CD4-positive, alpha-beta T cell treated with Interleukin-17A for 4 hours (primary cell): ENCODE measurements at places on chromosomes 11 and 22.

DNA sequence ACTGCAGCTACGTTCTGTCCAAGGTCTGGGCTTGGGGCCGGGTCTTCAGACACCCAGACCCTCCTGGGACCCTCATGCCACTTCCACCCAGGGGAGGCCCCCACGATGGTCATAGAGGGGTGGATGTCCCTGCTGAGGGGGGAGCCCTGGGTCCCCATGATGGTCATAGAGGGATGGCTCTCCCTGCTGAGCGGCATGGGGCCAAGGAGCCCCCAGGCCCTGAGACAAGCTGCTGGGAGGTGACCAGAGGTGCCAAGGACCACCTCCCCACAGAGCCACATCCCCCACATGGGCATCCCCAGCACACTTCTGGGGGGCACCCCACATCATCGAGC, 7.2 kb downstream of the MUC5B start:
- DNase-seq: no peak

DNA sequence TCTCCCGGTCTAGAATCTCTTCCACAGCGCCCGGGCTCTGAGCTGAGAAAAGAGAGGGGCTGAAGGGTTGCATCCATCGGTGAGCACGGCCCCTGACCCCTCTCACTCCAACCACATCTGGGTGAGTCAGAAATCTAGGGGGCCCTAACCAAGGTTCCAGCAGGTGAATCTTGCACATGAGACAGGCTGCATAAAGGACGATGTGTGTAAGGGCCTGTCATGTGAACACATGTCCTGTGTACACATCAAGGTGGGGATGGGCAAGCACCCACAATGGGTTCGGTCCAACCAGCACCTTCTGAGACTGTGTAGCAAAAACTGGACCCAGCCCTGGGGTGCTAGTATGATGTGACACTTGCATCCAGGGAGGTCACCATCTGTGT, 1.2 kb downstream of the BET1L start:
- DNase-seq: no peak

GRCh38 chr22:37533995-37534394, 14.8 kb upstream of the CARD10 start:
- no peak for DNase-seq

DNA sequence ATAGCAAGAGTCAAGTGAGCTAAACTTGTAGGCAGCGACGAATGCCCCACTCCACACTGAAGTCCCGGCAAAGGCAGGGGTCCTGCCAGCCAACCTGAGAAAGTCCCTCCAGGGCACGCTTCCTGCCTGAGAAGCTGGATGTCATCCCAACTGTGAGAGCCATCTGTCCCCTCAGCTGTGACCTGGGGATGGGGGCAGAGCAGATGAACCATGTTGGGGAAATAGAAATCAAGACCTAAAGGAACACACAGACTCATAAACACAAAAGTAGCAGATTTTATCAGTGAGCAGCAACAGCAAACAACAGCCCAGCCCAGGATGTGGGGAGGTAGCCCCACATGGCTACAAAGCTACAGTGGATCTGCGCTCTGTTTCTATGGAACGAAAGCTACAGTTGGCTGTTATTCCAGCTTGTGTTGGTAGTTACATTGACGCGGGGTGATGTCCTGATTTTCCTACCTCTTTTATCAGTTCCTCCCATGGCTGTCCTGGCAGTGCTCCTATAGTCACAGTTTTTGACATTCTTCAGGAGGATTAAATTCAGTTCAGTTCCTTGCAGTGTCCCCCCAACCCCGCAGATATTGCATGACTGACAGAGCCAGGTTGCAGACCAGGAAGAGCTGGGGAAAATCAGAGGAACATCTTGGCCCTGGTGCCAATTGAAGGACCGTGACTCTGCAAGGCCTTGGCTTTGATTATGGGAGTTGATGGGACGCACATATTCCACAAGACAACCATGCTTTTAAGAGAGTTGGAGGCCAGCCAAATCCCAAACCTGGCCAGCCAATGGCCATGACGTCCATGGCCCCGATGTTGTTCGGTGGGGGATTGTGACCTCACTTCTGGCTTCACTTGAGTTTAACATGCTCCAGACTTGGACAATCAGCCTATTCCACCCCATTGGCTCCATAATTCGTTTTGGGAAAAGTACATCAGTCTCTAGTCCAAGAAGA, 14.6 kb downstream of the MRGPRD start:
- DNase-seq: peak; percentile 33

- DNase-seq: peak; percentile 77
These were observed 18.4 kb downstream of the TUB start for GRCh38 chr11:8099291-8099899.

GRCh38 chr22:50702261-50702671, 29.6 kb downstream of the SHANK3 start:
- no peak for DNase-seq

DNA sequence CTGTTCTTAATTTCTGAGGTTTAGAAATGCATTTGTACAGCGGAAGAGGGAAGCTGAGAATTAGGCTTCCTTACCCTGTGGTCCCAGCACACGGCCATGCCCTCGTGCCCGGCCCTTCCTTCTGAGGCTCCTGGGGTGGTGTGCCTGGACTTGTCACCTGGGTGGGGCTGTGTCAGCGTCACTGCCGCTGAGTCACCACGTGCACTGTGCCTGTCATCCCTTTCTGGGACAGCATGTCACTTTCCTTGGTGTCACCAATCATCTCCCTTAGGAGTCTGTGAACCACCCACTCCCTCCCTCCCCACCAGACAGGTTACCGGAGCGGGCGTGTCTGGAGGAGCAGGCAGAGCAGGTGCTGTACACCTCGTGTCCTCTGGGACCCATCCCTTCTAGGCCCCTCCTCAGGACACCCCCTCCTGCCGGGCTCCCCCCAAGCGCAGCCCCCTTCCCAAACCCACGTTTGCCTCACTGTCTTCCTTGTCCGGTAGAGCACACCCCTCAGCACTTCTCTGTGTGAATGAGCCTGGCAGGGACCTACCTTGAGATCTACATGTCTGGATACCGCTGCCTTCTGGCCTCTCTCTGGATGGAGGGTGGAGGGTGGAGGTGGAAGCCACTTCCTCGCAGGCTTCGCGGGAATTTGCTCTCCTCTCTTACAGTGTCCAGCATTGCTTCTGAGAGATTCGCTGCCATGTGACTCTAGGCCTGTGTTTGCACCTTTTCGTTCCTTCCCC, 367.6 kb downstream of the TBC1D22A start:
- no peak for DNase-seq

- DNase-seq: no peak
These were observed 1.7 kb downstream of the PICALM start for GRCh38 chr11:86067009-86067850.

DNA sequence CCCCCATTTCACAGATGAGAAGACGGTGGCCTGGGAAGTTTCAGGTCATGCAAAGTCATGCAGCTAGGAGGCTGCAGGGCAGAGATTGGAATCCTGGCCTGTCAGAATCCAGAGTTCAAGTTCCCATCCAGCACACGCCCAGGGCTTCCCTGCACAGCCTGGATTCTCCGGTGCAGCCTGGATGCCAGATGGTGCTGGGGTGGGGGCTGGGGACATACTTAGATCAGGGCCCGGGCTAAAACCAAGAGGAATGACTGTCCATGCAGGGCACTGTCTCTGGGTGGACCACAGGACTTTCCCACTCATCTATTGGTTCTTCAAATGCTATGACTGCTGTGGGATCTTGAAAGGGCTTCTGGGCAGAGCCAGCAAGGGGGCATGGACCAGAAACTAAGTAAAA, 24.6 kb downstream of the LMO1 start:
- no peak for DNase-seq

DNA sequence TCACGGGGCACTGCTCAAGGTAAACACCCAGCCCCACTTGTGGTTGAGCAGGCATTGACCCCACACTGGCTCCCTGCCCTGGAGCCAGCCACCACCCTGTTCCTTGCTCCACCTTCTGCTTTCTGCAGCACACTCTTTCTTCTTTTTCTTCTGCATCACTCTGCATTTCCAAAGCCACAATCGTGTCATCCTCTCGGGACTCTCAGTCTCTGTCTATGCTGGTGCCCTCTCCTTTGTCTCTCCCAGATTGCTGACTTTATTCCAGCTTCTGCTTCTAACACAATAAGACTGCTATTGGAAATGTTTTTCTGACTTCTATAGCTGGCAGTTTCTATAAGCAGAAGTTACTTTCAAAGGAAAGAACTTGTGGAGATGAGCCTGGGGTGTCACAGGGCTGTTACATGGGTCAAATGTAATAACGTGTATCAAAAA, 14.4 kb downstream of the GRAP2 start:
- DNase-seq: no peak

DNA sequence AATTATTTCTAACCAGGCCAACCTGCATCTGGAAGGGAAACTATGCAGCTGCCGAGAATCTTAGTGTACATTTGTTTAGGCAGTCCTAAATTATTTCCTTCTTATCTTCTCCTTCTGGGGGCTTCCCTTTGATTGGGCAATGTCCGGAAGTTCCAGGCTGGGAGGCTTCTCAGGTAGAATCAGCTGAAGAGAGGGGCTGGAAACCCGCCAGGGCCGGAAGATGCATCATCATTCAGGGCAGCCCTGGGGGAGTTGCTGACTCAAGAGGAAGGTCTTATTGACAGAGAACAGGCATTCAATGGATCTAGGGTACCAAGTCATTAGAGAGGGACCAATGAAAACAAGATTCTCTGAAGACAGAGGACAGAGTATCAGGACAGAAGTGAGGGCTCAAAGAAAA, 150.7 kb downstream of the BLID start:
- no peak for DNase-seq

DNA sequence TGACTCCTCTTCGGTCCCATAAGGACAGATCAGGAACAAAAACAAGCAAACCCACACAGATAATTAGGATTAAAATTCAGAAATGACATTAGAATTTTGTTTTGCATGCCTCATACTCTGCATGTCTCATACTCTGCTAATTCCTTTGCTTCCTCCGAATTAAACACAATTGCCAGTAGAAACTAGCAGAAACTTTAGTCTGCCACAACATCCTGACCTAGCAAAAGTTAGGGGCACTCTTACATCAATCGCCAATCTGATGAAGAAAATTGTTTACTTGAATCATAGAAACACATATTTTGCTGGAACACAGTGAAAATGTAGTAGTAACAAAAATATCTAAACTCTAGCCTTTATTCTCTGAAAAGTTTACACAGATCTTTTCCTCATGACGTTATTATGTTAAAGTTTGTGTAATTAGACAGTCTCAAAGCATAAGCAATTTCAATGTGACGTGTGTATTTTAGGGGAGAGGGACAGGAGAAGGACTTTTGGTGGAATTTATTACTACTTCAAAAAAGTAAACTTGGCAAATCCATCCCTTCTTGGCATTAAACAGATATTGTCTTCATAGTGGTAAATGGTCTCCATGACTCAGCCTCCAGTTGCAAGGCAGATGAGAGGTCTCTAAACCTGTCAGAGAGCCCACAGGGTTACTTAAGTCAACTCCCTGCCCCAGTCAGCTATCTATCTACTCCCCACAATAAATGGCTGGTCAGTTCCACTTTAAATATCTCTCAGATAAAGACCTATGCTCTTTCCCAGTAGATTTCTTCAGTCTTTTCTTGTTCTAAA, 249.8 kb upstream of the UBASH3B start:
- no peak for DNase-seq

DNA sequence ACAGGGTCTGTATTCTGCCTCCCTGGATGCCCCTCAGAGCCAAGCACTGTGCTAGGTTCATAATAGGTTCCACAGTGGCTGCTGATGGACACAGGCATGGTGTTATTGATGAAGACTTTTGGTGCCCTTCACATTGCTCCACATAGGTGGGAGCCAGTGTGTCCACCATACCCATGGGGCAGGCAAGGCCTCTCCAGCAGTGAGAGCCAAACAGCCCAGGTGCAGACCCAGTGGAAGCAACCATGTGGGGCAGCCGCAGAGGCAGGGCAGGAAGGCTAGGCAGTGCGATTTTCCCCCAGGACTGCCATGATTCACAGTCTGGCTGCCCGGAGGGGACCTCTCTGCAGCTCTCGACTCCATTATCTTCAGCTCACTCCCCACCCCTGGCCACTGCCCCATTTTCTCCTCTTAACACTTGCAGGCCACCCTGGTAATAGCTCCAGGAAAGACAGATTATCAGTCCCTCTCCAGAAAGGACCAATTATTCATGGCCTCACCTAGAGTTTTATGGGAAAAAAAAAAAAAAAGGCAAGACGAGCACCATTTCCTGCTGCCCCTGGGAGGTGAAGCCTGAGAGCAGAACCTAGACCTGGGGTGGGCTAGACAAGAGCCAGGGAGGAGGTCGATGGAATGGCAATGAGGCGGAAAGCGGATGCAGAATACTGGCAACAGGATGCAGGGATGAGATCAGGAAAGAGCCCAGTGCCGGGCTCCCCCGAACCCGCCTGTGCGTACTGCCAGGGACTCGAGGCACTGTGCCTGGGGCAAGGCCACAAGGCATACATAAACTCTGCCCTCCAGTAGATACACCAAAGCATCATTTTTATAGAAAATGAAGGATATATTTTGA, 343.0 kb upstream of the NCAM1 start:
- no peak for DNase-seq

DNA sequence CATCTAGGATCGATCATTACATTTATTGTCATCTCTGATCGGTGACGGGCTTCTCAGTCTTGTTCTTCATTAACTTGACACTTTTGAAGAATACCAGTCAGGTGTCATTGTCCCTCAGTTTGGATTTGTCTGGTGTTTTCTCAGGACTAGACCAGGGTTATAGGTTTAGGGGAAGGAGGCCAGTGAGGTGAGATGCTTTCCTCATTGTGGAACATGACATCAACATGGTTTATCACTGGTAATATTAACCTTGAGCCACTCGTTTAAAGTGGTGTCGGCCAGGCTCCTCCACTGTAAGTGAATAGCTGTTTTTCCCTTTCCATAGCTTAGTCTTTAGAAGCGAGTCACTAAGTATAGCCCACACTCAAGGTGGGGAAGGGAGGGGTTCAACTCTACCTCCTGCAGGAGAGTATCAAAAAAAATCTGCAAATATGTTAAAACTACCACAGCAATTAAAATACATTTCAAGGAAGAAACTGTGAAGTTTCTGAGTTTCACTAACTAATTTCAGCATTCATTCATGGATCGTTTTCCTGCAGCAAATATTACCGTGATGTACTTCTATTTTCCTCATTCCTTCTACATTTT, 42.0 kb downstream of the KCNQ1OT1 start:
- no peak for DNase-seq

DNA sequence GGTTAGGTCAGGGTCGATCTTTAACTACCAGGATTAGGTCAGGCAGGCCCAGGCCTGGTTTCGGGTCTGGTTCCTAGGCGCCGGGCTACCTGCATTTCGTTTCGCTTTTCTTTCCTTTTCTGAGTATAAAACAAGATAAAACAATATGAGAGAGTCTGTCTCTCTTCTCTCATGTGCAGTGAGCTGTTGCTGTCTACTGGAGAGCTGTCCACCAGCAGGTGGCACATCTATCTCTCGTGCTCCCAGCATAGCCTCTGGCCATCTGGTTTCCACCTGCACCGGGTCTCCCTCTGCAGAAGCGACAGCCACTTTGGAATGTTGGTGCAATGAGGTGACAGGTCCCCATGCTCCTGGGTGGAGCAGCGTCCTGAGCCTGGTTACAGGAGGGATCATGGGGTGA, 27.6 kb downstream of the RIBC2 start:
- peak; percentile 41 for DNase-seq
